Activated T-helper 1 cell treated with anti-CD3 and anti-CD28 coated beads, Interleukin-2, amount 50 U/mL, for 16 hours (primary cell): ENCODE measurements at places on chromosomes 12 and 14.

GRCh38 chr14:65164068-65164824 is 61.9 kb upstream of the MAX start:
- no peak for DNase-seq

DNA sequence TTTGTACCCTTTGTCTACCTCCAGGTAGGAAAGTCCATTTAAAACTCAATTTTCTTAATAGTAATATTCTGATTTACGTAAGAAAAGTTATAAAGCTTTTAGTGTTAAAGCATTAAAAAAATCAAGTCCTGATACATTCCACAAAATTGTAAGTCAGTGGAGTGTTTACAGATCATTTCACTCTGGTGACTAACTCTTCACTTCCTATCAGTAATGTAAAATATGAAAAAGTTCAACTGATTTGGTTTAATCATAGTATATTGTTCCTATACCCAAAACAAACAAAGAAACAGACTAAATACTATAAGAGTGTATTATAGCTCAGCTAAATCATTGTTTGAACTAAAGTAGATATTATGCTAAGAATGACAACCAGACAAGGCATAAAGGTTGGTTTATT is 85.9 kb downstream of the VEZT start:
- DNase-seq: no peak

- DNase-seq: no peak
Observed at GRCh38 chr14:104147346-104148125, 9.1 kb downstream of the KIF26A start.

DNA sequence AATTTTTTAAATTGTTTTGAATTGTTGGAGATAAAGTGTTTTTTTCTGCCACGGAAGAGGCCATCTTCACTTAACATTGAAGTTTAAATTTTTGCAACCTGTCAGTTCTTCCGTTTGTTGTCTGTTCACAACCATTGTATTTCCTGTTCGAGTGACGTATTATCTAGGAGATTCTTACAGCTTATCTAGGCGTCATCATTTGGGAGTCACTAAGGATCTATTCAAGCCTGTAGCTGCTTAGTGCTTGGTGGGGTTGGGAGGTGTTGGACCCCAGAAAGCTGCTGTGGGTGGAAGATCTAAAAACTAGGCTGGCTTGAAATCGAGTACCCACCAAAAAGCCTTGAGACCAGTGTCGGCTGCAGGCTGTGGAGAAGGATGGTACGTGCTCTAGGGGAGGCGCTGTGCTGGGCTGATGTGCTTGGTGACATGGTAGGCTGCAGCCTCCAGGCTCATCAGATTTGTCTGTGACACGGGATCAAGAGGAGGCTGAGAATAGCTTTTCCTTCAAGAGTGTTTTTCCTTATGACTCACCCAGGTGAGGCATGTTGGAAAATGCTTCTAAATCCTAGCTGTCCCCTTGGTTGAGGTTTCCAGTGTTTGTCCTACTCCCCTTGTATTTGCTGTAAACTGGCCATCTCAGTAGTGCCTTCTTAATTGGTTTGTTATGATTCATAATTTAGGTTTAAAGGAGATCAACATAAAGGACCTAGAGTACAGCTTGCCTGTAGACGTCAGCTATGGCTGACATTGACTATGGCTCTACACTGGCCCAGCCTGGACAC is 57.8 kb downstream of the ATG14 start:
- DNase-seq: no peak

- no peak for DNase-seq
Observed at GRCh38 chr12:76704693-76705092, 59.2 kb upstream of the ZDHHC17 start.

- DNase-seq: no peak
Observed at GRCh38 chr12:21962236-21962635, 21.0 kb upstream of the ABCC9 start.

- DNase-seq: no peak
Observed at GRCh38 chr14:83874662-83875061, 1655.3 kb upstream of the FLRT2 start.

- DNase-seq: no peak
Observed at GRCh38 chr12:65156366-65156841, 13.0 kb upstream of the LEMD3 start.

GRCh38 chr12:51270067-51270950 is at the start of gene SMAGP:
SMAGP (minus strand) TSS chr12:51270415; CDS start chr12:51269278, 1,137 bp downstream.
- peak; percentile 28 for DNase-seq

- no peak for DNase-seq
Observed at GRCh38 chr12:85385406-85385805, 105.4 kb downstream of the ALX1 start.

DNA sequence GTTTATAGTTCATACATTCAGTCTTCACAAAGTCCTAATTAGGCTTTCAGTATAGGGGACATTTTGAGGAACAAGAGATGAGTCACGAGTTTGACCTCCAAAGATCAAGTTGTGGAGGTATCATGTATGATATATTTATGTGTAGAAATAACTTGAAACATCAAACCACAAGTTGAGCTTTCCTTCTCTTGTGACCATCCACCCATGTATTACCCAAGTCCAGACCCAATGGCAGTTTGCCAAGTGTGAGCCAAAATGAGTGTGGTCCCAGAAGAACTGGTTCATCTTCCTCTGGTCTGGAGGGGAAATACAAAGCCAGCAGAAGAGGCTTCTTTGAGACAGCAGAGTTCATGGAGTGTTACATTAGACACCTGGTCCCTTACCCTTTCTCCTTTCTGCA is 104.9 kb downstream of the ATP23 start:
- DNase-seq: no peak

GRCh38 chr12:53514628-53515290 is 7.5 kb upstream of the NPFF start:
- no peak for DNase-seq

DNA sequence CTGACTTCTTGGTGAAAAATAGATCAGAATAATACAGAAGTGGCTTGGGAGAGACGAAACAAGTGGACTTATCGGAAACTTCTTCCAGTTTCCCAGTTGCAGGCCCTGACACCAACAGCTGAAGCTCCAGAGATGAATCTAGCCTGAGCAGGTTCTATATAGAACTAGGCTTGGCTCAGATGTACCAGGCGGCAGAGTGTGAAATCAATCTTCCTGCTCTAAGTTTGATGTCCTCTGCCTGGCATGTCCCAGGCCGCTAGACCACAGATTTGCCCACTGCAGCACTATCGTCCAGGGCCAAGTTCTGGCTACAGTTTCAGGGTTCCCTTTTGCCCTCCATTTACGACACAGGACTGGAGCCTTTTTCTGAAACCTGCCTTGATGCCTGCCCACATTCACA is 91.3 kb upstream of the PLEKHA5 start:
- no peak for DNase-seq

- DNase-seq: no peak
Observed at GRCh38 chr14:55556929-55557623, 22.9 kb upstream of the KTN1 start.

GRCh38 chr12:60169904-60170303 is 574.1 kb downstream of the SLC16A7 start:
- DNase-seq: no peak

DNA sequence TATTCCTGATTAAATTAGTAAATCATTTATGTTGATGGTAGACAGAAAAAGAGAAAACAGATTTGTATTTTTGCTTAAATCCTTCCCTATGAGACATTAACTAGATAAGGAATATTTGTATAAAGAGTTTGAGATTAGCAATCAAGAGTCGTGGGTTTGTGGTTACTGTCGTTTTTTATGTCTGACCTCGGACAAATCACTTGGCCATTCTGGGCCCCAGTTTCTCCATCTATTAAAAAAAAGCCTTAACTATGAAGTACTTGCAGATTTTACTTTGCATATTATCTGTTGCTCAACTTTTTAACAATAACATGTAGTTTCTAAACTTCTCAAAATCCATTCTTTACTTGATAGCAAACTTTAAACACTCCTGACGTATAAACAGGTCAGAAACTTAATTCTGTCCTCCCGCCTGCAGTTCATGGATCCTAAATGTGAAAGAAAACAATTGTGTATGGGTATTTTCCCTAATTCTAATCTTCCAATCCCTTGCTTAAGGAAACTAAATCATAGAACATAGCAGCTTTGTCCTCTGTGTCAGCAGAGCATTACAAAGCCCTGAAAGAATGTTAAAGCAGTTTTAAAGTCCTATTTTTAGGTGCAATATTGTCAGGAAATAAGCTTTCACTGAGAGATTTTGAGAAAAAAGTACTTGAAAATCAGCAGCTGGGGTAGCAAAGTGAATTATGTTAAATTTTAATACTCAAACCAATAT is 118.2 kb downstream of the GPR135 start:
- DNase-seq: no peak

DNA sequence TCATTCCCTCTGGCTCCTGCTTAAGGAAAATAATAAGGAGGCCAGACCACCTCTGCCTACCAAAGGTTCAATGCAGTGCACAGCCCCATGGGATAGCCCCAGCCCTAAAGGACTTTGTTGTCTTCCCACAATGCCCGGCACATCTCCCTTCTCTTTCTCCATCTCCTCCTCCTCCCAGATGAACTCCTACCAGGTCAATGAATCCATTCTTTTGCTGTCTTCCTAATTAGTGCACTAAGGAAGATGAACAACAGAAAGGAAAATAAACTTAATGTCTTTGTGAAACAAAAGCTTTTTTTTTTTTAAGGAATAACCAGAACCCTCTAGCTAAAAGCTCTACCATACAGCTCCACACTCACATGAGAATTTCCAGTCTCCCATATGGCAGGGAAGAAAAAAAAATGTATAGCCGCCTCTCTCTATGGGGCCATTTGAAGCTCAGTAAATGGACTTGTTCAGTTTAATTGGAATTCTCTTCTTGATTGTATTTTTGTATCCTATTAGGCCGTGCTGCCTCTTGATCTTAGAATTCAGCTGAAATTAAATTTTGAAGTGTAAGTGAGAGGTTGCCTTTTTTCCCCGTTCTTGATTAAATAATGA is 41.8 kb upstream of the HSPB8 start:
- no peak for DNase-seq

GRCh38 chr12:50928392-50928791 is 24.0 kb upstream of the HIGD1C start:
- no peak for DNase-seq

DNA sequence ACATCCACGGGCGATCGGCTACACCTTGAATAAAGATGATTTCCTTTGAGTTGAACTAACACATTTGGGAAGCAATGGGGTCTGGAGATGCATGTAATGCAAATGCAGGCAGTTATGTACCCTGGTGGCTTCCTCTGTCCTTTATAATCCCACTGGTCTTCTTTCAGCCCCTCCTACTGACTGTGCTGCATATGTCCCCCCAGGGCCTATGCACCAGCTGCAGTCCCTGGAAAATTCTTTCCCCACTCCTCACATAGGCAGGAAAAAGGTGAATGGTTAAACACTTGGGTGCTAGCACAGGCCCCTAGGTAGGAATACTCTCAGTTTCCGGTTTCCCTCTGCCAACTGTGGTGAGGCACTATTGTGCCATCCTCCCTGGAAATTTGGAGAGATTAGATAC is 294.8 kb upstream of the SOX5 start:
- DNase-seq: no peak

DNA sequence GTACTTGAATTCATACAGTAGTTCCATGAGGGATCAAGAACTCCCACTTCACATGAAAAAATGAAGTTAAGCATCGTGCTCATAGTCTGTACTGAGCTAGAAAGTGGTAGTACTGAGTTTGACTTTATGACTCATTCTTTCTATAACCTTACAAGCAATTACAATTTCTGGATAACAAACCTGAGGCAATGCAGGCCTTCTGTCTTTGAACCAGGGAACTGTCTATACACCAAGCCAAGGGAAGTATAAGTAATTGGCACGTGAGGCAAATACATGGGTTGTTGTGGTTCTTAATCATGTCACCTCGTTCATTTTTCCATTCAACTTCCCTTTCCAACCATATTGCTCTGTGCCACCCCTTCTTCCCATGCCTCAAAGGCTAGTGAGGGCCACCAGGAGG is 16.8 kb downstream of the GNS start:
- no peak for DNase-seq

GRCh38 chr12:88258396-88258795 is 116.3 kb downstream of the TMTC3 start:
- DNase-seq: no peak

DNA sequence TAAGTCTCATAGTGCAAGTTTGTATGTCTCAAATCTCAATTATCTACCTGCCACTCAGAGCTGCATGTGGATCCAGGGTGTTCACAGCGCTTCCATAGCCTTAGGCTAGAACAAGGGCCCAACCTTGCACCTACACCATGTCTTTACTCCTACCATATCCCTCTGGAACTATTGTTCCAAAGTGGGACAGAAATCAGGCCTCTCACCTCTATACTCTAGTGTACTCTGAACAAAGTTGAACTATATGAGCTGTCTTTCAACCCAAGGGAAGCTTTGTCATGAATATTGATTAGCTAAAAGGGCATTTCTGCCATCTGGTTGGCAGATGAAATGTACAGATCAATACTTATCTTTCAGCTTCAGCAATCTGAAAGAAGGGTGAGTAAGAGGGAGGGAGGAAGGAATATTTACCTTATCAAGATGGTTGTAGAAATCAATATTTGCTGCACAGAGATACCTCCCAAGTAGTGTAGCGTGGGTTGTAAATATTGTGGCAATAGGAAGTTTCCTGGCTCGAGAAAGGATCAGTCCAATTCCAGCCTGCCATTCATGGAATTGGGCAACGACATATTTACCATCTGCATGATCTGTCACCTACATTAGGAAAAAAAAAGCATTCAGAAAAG is 30.8 kb downstream of the GYS2 start:
- DNase-seq: no peak

DNA sequence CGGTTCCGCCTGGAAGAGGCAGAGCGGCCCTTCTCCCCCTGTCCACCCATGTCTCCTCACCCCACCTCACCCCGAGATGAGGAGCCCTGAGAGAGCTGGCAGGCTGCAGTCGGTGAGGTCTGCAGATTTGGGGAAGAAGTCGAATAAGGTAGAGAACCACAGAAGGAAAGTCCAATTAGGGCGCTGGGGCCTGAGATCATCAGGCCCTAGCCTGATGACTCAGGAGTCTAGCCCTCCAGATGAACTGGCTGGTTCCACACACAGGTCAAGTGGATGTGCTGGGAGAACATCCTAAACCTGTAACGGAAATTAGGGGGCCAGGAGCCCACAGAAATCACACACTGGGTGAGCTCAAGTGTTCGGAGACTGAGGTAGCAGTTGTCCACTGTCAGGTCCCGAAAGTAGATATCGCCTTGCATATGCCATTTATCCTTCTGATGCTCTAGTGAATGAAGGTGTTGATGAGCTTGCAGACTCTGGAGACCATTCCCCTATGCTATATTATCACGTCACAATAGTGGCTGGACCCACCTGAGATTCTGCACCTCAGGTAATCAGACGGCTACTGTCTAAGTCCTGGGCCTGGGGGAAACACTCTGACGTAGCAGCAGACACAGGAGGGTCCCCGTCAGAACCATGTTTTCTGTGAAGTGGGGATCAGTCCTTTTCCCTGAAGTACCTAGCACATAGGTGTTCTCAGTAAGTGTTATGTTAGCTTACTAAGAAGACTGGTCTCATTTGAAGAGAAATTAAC is 886 bp upstream of the METTL17 start:
- DNase-seq: no peak

- no peak for DNase-seq
Observed at GRCh38 chr12:59708064-59708463, 112.2 kb downstream of the SLC16A7 start.
